ENCODE measurements at places on chromosomes 4 and X.

DNA sequence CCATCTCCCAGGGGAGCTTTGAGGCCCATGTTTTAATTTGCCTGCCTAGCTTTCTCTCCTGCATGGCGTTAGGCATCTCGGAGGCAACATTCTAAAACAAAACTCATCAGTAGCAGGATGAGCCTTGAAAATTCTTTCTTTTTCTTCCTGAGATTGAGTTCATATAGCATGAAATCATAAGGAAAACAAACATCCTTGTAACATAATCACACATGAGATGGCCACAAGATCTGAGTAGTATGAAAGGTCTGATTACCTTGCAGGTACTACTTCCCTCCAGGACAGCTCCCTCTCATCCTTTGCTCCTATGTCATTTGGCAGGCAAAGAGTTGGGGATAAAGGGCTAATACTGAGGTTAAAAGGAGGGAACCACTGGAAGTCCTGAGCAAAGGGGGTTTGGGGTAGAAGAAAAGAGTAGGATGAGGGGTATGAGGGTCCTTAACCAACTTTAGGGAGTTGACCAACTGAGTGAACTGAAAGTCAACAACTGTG is 37.5 kb upstream of the CXCL8 start:
- DNase-seq = no peak

- DNase-seq = no peak
These were observed 78.2 kb downstream of the REELD1 start for GRCh38 chr4:146292508-146292907.

DNA sequence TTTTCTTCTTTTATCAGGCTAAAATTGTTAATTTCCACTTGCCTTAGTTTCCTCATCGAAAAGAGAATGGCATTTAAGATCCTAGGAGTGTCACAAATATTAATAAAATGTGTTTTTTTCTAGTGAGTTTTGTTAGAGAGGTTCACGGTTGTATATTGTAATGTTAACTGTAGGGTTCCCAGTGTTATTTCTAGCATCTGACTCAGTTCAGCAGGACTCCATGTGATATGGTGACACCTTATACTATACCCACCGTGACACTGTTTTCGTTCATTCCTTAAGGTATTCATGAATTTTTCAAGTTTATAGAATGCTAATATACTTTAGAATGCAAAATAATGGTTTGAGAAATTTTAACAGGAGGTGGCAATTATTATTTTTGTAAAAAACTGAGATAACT is 90.2 kb downstream of the NEUROG2 start:
- DNase-seq = no peak

DNA sequence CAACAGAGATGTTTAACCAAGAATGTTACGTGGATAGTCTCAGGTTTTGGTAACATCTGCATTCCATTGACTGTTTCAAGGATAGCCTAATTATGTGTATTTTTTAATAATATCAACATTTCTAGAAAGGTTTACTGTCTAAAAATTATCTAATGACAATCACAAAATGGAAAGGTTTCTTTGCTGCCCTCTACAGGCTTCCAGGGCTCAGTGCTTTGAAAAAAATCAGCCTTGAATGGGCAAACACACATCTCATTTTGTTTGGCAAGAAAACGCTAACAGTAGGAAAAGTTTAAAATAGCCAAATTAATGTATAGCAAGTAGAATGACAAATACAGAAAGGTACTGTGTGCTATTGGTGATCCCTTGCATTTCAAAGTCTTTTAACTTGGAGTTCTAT is 223.4 kb upstream of the PRPS2 start:
- DNase-seq = peak; percentile 13

DNA sequence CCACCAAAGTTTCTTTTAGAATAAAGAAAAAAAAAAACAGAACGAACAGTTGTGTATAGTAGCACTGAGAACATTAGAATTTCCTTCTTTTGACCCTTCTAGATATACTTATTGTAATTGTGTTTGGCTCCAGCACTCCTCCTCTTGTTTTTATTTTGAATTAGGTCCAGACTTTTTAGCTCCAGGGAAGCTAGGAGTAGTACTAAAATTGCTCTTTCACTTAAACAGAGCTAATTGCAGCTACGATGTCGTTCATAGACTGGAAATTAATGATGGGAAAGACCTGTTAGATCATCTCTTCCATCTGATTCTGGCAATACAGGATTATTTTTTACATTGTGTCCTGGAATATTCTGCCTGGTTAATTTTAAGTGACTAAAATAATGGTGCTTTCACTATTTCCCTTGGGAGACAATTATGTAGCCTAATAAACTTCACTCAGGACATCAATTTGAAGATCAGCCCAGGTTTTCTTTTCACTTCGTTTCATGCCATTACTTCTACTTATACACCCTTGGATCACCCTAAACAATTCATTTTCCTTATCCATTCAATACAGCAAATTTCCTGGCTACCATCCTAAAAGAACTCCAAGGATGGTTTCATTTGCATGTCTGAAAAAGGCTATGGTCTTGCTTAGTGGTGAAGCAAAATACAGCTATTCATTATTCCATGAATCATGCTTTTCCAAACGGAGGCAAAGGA is 480.8 kb upstream of the TECRL start:
- no peak for DNase-seq

All from GM10248 (cell line).